ENCODE measurements at places on chromosomes 12 and 14.

- DNase-seq, result no peak
Measured at GRCh38 chr12:172732-173161, 41.2 kb downstream of the SLC6A12 start.

GRCh38 chr12:125861299-125862281, 796.4 kb downstream of the AACS start:
- DNase-seq, result no peak

DNA sequence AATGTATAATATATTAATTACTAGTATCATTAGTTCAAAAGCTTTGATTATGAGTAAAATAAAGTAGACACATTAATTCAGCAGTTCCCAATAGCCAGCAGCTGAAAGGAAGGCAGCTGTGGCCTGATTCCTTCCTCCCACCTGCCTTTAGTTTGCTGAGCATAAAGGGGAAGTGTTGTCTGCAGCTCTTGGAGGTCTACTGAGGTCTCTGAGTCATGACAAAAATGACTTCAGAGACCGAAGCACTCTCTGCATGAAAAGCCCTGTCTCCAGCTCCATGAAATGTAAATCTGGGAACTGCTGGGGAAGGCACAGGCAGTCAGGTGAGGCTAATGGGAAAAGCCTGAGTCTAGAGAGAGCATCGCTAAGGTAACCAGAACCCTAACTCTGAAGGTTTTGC, 165.4 kb downstream of the NRXN3 start:
- no peak for DNase-seq

DNA sequence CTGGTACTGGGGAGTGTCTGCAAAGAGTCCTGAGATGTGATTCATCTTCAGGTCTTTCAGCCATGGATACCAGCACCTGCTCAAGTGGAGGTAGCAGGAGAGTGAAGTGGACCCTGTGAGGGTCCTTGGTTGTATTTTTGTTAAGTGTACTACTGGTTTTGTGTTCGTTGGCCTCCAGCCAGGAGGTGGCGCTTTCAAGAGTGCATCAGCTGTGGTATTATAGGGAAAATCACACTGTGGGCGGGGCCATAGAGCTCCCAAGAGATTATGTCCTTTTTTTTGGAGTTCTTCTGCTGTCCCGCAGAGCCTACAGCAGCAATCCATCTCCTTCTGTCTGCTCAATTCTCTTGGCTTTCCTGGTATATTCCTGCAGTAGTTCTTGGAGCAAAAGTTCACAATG, 66.8 kb downstream of the SPATA7 start:
- no peak for DNase-seq

- DNase-seq, result no peak
Measured at GRCh38 chr12:75162845-75163244, 46.8 kb downstream of the KCNC2 start.
